ENCODE measurements at places on chromosomes 7 and 10.

- DNase-seq = no peak
Observed at GRCh38 chr10:129871966-129872365, 92.1 kb downstream of the EBF3 start.

DNA sequence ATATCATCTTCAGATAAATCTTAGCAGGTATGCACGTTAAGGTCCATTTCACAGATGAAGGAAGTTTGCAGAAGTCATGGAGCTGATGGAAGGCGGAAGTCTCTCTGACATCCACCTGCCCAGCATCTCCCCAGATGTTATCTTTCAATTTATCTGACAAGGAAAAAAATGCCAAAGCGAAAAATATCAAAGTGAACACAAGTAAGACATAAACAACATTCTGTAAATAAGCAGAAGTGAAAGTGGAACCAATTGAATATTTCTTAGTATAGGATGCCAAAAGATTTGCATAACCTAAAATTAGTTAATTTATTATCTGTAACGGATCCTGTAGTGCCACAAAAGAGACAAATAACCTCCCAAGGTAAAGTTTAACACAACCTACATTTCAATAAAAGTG is 73.6 kb upstream of the NEBL start:
- DNase-seq = no peak

DNA sequence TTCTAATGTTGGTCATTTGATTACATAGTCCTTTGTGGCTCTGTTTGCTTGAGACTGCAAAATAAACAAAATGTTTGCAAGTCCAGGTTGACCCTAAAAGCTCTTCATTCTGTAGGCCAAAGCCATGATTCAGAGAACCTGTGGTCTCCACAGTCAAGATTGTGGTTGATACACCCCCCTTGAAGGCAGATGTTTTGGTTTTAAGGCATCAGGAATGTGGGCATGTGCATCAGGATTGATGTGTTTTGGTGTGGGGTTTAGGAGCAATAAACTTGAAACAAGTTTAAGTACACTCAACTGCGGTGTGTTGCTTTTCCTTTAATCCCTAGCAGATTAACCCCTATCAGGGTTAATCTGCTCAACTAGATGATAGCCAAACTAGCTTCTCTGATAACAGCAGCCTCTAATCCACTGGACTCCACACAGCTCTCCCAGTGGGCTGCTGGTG is 379.1 kb upstream of the GALNT17 start:
- DNase-seq = no peak

DNA sequence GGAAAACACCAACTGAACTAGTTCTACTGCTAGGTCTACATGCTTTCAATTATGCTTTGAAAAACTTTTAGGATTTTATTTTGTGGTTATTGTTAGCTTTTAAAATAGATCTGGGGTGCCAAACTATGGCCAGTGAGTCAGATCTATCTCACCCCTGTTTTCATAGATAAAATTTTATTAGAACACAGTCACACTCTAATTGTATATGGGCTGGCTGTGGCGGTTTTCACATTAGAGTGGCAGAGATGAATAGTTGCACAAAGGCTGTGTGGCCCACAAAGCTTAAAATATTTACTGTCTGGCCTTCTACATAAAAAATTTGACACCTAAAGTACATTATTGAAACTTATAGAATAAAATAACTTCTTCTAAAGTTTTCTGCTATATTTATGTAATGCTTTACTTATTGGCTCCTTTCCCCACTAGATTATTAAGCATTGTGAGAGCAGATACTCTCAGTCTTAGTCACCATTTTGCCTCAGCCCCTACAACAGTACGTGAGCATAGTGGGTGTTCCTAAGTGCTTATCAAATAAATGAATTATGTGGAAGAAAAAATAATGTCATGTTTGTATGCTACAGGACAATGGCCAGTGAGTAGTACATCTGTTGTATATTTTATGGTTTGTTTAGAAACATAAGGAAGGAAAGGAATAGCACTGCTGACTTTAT is 5.4 kb upstream of the SUV39H2 start:
- DNase-seq = no peak

- DNase-seq = no peak
Observed at GRCh38 chr10:112000466-112000865, 183.1 kb downstream of the GPAM start.

Data from urinary bladder (tissue), 4 donors.